ENCODE measurements at places on chromosomes 7 and 10.

DNA sequence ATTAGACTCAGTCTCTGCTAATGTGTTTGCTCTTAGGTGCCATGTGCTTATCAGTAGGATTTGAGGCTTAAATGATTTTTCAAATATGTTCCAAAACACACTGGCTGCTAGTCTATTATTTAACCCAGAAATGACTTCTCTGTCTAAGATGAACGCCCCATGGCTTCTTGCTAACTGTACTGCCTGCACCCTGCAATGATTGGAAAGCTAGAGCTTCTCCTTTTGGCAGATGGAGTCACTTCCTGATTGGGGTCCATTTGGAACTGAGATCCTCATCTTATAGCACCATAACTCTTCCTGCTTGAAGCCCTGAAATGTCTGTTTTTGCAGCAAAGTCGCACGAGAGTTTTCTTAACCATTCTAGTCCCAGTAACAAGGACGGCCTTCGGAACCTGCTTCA is 186.5 kb upstream of the ADO start:
- no peak for DNase-seq

- peak; percentile 61 for DNase-seq
Measured at GRCh38 chr10:102352066-102352715, 43.3 kb upstream of the NFKB2 start.

GRCh38 chr7:87426160-87426559 is 49.3 kb downstream of the ABCB4 start:
- no peak for DNase-seq

DNA sequence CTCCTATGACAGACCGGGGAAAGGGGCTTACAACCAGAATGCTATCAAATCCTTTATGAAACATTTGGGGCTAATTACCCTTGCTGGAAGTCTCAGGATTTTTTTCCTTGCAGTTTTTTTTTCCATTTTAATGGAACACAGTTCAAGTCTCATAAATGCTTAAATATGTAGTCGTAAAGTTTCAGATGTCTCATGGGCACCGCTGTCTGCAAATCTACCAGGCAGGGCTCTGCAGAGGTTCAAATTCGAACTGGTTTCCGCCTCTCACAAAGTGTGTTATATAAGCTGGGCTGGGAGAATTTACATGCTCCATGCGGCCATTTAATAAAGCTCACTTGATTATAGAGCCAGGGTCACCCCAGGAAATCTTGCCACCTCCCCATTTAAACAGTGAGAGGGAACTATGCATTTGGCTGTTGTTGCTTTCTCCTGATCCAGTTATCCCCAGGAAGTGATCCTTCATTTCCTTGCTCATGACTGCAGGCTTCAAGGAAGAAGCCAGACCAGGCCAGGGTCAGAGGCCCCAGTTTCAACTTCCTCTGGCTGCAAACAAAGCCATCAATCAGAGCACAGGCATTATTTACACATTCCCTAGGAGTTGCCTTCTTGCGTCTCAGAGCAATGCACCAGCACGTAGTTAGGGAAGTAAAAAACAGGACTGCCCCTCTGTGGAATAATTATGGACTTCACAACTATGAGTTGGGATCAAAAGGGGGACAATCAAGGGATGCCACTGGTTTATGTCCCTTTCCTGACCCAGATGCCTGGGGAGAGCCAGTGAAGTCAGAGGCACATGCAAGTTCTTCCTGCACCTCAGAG is 358.8 kb downstream of the PRPF18 start:
- DNase-seq: no peak

DNA sequence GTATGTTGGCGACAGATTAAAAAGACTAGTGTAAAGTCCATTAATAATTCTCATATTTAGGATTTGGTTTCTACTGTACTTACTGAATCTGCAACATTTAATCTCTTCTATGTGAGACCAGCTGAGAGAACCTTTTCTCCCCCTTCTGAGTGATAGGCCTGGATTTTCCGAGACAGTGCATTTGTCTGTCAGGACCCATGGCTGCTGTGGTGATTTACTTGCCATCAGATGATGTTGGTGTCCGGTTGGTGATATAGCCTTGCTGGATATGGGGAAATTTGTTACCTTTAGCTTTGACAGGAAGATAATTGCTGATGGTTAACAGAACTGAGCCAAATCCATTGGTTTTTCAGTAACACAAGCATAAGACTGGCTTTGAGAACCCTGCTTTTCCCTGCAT is 517.2 kb downstream of the LRMDA start:
- no peak for DNase-seq

DNA sequence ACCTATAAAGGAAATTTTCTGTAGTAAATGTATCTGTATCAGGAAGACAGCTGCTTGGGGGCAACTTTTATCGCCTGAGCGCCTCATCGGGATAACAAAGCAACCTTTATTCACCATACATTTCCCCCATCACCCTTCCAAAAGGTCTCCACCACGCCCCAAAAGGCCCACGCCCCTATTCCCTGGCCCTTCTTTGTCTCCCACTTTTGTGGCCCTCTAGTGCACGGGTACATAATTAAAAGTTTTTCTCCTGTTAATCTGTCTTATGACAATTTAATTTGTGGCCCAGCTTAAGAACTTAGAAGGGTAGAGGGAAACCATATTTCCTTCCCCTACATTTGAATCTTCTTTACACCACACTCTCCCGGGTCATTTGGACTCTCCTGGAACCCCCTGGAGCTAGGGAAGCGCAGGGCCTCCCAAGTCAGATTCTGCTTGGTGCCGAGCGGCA is 625 bp downstream of the RP9 start:
- DNase-seq: no peak

DNA sequence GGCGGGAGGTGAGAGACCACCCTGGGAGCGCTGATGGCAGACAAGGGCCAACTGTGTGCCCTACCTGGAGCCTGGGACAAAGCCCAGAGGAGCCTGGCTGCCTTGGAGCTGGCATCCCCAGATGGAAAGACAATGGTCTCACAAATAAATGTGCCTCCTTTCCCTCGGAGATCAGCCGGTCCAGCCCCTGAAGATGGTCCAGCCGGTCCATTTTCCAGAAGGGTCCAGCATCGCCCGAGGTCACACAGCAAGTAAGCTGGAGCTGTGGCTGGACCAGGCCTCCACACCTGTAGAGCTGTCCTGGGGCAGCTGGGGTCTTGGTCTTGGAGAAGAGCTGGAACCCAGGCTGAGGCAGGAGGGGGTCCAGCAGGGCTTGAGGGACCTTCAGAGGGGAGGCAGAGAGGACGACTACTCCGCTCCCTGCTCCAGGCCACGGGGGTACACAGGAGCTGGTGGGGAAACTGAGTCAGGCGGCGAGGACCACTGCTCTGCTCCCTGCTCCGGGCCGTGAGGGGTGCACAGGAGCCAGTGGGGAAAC is 3.6 kb downstream of the ELFN1 start:
- DNase-seq: no peak

DNA sequence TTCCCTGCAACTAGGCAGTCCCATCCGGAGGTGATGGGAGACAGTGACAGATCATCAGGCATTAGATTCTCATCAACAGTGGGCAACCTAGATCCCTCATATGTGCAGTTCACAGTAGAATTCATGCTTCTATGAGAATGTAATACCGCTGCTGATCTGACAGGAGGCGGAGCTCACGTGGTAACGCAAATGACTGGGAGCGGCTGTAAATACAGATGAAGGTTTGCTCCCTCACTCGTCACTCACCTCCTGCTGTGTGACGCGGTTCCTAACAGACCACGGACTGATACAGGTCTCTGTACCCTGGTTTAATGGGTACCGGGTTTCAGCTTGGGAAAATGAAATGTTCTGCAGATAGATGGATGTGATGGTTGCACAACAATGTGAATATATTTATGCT is 47.8 kb upstream of the PIK3AP1 start:
- DNase-seq: no peak

DNA sequence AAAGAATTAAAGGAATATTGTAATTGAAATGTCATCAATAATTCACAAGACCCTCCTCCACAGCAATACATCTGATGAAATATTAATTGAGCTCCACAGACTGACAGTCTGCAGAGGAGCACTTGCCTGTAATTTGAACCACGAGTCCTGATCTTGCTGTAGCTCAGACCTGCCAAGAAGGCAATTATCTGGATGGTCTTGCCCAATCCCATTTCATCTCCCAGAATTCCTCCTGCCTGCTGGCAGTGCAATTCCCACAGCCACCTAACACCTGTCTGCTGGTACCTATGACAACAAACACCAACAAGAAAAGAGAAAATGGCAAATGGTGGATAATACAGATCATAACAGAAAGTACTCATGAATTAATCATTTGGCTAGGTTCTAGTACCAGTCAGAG is 38.5 kb downstream of the ERCC6 start:
- DNase-seq: no peak

DNA sequence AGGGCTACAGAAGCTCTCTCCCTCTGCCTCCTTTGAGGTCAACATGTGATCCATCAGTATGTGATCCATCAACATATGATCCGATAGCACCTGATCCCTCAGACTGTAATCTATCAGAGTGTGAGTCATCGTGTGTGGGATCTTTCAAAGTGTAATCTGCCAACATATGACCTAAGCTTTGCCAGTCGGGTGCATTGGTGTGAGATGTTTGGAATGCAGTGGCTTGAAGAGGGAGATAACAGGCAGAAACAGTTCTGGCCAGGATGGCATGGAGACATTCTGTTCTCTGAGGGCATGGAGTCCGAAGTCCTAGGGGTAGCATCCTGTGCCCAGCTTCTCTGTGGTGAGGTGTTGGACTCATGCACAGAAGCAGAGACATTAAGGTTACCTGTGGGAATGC is 217.7 kb upstream of the ETV1 start:
- no peak for DNase-seq

- DNase-seq: no peak
Measured at GRCh38 chr10:119409906-119410305, 132.6 kb downstream of the RGS10 start.

GRCh38 chr10:47050618-47051455 is 139.6 kb downstream of the PTPN20 start:
- DNase-seq: no peak

DNA sequence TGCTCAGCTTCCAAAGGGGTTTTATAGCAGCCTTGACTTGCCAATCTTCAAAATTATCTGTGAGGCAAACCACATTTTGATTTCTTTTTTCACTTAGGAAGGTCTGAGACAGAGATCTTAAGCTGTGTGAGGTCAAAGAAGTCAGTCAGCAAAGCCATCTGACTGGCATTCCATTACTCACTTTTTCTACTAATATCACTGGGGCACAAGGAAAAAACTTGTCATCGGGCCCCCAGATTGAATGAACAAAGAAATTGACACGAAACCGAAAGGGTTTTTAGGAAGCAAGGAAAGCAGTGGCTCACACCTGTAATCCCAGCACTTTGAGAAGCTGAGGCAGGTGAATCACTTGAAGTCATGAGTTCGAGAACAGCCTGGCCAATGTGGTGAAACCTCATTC is 78.5 kb upstream of the FRMD4A start:
- DNase-seq: peak; percentile 43

- DNase-seq: no peak
Measured at GRCh38 chr10:75565286-75566251, 134.1 kb downstream of the LRMDA start.

DNA sequence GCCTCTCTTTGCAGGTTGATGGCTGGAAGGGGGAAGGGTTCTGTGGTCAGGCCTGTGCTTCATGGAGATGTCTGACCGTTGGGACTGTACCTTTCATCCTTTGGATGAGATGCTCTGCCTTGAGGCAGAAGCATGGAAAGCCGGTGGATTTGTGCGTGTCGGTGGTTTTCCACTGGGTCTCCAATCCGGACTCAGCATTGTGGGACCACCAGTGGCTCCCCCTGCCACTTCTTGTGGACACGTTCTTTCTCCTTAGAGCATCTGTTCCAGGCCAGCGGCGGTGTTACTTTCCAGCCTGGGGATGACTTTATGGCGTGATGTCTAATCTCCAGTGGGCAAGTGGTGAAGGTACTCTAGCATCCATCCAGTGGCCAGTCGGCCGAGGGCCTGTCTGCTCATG is 178.4 kb downstream of the MGMT start:
- DNase-seq: no peak

DNA sequence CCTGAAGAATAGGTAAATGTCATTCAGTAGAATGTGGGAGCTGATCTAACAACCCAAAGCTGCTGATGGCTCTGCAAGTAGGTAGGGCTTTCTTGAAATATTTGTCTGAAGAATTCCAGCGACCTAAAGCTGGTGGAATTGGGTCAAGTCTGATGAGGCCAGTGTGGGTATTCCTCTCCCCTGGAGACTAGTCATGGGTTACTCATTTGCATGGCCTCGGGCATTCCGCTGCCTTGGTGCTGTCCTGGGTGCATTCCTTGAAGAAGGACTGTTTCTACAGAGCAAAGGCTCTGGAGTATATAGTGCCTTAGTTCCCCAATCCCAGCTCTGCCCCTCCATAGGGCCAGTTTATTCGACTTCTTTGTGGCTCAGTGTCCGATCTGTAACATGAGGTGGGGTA is 19.2 kb downstream of the PDK4 start:
- no peak for DNase-seq

DNA sequence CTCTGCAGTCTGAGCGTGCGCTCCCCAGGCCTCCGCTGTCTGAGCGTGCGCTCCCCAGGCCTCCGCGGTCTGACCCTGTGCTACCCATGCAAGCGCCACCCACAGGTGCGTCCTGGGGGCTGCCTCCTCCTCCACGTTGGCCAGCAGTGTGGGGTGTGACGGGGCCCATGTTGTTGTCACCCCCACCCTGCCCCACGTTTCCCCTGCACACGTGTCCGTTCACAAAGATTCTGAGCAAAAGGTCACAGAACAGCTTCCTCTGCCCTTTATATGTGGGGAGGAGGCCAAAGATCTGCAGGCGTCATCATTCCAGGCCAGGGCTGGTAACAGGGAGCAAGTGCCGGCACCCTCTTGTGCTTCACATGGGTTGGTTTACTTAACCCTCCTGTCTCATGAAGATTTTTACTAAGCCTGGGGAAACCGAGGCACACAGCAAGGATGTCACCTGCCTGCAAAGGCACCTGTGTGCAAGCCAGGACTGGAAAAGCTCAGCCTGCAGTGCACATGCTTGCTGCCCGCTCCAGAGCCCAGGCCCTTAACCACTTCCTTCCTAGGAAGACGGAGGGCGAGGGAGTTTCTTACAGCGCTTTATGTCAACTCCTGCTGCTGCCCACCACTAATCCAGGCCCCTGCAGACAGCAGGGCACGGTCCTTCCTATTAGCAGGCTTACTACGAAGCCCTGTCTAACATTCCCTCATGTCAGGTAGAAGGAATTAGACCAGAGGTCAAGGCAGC is 4.8 kb downstream of the GPR146 start:
- DNase-seq: no peak

Data from activated naive CD8-positive, alpha-beta T cell treated with anti-CD3 and anti-CD28 coated beads, Interleukin-2, amount 50 U/mL, for 16 hours (primary cell).